ENCODE measurements at places on chromosomes 4 and X. TPM values are rescaled to one million over a fixed set of nuclear protein-coding genes. Genes with fewer than 3 reads are reported as not detected.

VEGFD gene
- 0.53 TPM for polyA plus RNA-seq

ITIH6 gene
- polyA plus RNA-seq, result 0.03 TPM

DNA sequence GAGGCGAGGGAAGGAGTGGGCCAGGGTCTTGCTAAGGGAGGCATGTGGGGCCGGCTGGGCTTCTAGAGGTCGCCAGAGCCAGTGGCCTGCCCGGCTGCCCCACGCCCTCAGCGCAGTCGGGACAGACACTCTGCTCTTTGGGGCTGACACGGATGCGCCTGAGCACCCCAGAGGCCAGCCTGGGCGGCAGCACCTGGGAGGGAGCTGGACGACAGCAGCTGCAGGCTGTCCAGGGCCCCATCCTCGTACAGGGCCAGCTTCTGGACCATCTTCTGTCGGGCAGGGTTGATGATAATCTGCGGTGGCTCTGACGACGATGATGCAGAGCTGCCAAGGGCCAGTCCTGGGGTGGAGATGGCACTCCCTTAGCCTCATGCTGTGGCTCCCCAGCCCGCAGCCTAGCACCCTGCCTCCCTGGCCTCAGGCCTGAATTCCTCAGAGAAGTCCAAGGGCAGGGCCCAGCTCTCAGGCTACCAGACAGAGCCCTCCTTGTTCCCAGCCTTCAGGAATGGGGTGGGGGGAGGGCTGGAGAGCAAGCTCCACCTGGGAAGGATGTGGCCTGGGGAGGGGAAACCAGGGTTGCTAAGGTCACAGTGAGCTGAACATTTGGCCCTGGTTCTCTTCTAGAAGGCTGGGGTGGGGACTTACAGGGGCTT lies 7.2 kb downstream of the IRAK1 start:
- DNase-seq, result no peak

DNA sequence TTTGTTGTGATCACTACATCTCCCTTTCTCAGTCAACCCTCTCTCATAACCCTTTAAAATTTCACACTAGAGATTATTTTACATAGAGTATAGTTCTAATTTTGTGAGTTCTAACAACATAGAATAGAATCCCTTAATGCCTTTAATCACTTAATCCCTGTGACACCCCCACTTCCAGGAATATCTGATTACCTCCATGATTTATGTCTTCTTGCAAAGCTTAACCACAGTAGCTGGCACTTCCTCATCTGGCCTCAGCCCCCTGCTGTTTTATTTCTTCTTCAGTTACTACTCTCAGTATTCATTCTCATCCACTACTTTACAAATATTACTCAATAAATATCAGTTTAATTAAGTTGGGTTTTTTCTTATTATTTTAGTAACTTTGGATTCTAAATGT lies 340.9 kb downstream of the CENPC start:
- DNase-seq, result peak; percentile 4

- DNase-seq, result no peak
Measured at GRCh38 chrX:108198420-108198819, 106.8 kb downstream of the ATG4A start.

DNA sequence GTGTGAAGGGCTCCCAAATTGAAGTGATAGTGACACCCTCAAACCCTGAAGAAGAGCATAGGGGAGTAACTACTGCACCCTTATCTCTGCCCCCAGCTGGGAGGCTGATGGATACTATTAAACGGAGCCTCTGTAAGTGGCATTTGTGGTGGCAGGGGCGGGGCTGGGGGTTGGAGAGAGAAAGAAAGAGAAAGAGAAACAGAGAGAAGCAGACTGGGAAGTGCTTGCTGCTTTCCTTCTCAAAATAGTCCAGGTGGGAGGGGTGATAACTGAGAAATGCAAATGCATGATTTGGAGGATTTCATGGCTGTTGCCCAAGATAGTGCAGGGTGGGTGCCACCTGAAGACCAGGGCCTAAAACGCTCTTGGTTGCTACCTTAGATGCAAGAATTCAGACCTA lies 253.5 kb upstream of the GATB start:
- no peak for DNase-seq

- DNase-seq, result no peak
Measured at GRCh38 chr4:129900430-129900953, 804.5 kb downstream of the C4orf33 start.
